ENCODE measurements at places on chromosomes 6 and 20. TPM values are rescaled to one million over a fixed set of nuclear protein-coding genes. Genes with fewer than 3 reads are reported as not detected.

Gene AURKA
- 14.8 TPM for total RNA-seq

Gene EPB41L2
- total RNA-seq = 91.5 TPM

Gene CST8
- total RNA-seq = not detected

Gene PRDM1
- total RNA-seq = 3.8 TPM

Gene RALY
- 166 TPM for total RNA-seq

Gene COX4I2
- total RNA-seq = not detected

Gene PPP1R16B
- total RNA-seq = 56.4 TPM

Gene BTNL2
- total RNA-seq = not detected

Gene TFEB
- total RNA-seq = 4.4 TPM

Gene PM20D2
- 6.8 TPM for total RNA-seq

Gene MAN1A1
- 48.1 TPM for total RNA-seq

Gene ZNF165
- total RNA-seq = 0.23 TPM

Measured in glomerular endothelial cell (primary cell).